H7 (cell line): ENCODE measurements at places on chromosomes 5 and 9.

- DNase-seq: no peak
Observed at GRCh38 chr5:6359555-6360322, 18.6 kb downstream of the MED10 start.

- no peak for DNase-seq
Observed at GRCh38 chr5:11164531-11165294, 403.7 kb upstream of the DAP start.

GRCh38 chr9:98873951-98874371, 66.5 kb downstream of the GALNT12 start:
- no peak for DNase-seq

GRCh38 chr9:97790542-97790941, 62.5 kb upstream of the FOXE1 start:
- no peak for DNase-seq

GRCh38 chr5:156340893-156341292, 13.9 kb downstream of the SGCD start:
- no peak for DNase-seq

GRCh38 chr9:68683433-68683832, 21.6 kb upstream of the PIP5K1B start:
- DNase-seq: no peak

DNA sequence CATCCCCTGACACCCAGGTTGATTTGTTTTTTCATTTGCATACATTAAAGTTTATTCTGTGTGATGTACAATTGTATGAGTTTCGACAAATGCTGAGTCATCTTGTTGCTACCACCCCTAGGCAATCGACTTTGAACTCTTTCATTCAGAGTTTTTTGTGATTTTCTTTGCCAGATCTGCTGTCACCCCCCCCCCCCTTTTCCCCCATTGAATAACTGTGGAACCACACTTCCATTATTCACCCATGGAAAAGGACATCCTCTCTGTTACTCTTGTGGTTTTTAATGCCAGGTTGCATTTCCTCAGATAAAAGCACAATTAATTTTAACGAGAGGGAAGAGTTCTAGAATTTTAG, 13.7 kb upstream of the FAM120AOS start:
- DNase-seq: no peak

DNA sequence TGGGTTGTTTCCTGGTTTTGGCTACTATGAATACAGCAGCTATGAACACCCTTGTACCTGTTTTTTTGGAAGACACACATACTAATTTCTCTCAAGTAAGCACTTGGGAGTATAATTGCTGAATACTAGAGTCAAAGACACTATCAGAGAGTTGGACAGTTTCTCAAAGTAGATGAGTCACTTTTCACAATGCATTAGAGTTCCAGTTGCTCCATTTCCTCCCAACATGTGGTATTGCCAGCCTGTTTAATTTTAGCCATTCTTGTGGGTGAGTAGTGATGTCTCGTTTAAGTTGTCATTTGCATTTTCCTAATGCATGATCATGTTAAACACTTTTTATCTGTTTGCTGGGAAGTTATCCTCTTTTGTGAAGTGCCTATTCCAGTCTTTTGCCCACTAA, 81.6 kb upstream of the GDNF start:
- DNase-seq: no peak

DNA sequence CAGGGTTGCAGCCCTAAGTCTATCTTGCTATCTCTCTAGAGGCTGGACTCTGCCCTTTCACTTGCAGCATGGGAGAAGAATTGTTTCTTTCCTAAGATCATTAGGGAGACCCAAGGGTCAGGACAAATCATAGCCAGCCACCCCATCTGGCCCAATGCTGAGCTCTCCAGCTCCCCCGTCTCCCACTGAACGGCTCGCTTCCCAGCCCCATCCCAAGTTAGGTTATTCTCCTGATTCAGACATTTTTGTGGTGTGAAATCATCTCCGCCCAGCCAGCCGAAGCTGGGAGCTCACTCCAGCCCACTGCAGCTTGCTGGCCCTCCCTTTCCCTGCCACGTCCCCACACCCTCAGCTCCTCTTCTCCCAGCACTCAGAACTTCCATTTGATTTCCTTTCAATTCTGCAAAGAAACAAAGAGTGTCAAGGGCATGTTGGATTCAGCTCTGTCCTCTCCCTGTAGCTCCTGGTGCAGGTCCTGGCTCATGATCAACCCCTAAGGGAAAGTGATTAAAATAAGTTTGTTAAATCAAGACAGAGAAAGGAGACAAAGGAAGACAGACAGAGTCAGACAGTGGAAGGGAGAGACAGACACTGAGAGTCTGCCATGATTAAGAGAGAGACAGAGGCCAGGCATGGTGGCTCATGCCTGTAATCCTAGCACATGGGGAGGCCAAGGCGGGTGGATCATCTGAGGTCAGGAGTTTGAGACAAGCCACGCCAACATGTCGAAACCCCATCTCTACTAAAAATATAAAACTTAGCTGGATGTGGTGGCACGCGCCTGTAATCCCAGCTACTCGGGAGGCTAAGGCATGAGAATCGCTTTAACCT, 12.6 kb upstream of the SPARC start:
- DNase-seq: peak; percentile 49

DNA sequence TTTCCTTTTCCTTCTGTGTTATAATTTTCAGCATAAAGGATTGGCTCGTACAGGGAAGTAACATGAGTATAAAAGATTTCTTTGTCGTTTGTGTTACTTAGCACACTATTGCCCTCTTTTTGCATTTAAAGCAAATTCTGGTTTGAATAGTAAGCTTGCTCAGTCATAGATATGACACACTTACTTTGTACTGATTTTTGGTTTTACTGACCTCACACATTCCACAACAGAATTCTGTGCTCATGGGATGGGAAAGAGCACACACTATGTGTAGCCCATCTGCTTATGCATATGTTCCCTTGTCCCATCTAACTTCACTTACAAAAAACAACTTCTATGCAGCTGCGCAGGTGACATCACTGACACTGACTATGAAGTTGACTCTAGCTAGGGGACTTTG, 111.9 kb upstream of the MTAP start:
- no peak for DNase-seq

DNA sequence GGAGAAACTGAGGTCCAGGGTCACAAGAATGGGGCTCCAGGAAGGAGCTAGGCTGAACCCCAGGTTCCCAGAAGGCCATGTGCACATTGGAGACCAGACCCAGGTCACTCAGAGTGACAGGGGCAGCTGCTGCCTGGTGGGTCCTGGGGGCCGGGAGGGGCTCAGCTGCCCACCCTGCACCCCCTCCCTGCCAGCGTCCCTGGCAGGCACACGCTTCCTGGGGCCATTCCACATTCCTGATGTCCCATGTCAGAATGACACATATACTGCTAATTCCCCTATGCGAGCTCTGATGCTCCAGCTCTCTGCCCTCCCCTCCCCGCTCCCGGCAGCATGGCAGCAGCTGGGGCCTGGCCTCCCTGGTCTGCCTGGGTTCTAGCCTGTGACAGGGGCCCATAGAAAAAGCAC, 14.0 kb downstream of the FGFR4 start:
- peak; percentile 54 for DNase-seq

DNA sequence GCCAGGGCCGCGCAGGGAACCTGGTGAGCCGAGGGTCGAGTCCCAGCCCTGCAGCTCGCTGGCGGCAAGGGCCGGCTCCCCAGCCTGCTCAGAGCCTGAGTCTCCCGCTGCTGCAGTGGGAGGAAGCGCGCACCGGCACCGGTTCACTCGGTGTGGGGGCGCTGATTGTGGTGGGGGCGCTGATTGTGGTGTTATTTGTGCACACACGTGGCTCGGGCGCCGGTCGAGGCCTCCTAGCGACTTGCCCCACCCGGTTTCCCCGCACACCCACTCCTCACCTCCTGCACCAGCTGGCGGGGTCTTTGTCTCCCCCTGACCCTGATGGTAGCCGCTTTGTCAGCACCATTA, 266.7 kb downstream of the NSG2 start:
- no peak for DNase-seq

DNA sequence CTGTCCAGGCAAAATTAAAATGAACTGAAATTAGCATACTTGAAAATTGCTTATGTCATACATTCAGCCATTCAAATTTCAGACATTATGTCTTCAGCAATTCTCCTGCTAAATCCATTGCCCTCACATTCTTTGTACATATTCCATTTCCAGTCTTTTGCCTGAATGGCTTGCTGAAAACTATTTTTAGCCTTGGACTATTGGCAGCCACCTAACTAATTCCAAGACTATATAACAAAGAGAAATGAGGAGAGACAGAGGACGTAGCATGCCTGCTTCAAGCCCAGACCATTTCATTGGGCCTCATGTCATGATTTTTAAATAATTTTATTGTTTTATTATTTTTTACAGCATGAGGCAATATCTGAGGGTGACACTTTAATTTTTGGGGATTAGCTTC, 100.3 kb downstream of the MRPS30 start:
- DNase-seq: no peak
